ENCODE measurements at places on chromosomes 1 and 21.

- no peak for DNase-seq
Measured at GRCh38 chr21:34762786-34763185, 94.0 kb downstream of the CLIC6 start.

- peak; percentile 86 for DNase-seq
Measured at GRCh38 chr1:109980324-109981003, 4.1 kb upstream of the AHCYL1 start.

- no peak for DNase-seq
Measured at GRCh38 chr1:45033356-45033755, 21.3 kb downstream of the UROD start.

GRCh38 chr21:46135782-46136395, 19.5 kb downstream of the FTCD start:
- DNase-seq = no peak

DNA sequence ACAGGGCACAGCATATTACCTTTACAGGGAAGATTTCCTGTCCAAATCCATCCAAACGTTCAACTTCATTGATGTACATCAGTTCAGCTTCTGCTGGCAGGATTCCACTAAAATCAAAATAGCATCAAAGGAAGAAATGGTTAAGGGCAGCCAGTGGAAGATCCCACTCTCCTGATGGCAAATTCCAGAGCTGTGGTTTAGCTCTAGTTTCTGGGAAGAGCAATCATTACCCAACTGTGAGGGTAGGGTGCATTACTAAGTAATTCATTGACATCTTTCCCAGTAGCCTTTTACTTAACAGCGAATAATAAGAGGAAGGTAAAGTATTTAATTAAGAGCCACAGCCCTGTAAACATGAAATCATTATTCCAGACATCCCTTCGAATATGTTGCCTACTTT, 120.7 kb downstream of the SMYD2 start:
- DNase-seq = no peak

GRCh38 chr1:180923021-180923841, 10.5 kb downstream of the KIAA1614 start:
- DNase-seq = no peak

- DNase-seq = no peak
Measured at GRCh38 chr1:203931953-203932352, 70.6 kb downstream of the SNRPE start.

- DNase-seq = no peak
Measured at GRCh38 chr1:206799311-206799710, 27.0 kb upstream of the IL10 start.

DNA sequence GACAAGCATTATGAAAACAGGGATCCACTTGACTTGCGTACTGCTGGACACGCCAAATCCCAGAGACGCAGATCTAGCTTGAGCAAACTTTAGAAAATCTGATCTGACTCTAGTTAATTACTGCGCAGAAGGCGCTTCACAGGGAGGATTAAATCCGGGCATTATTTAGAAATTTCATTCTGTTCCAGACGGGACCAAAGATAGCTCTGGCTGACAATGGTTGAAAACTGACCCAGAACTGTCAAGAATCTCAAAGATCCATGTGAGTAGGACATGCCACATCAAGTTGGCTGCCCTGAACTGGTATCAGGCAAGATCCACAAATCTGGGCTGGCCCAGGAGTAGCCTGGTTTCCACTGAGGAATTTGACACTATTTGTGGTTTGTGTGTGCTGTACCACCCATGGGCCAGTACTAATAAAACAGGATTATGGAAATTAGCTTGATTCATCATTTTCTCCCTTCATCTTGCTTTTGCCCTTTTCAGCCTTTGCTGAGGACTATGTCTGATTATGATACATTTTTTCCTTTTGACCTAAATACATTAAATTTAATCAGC, 171.0 kb downstream of the VAV3 start:
- no peak for DNase-seq

DNA sequence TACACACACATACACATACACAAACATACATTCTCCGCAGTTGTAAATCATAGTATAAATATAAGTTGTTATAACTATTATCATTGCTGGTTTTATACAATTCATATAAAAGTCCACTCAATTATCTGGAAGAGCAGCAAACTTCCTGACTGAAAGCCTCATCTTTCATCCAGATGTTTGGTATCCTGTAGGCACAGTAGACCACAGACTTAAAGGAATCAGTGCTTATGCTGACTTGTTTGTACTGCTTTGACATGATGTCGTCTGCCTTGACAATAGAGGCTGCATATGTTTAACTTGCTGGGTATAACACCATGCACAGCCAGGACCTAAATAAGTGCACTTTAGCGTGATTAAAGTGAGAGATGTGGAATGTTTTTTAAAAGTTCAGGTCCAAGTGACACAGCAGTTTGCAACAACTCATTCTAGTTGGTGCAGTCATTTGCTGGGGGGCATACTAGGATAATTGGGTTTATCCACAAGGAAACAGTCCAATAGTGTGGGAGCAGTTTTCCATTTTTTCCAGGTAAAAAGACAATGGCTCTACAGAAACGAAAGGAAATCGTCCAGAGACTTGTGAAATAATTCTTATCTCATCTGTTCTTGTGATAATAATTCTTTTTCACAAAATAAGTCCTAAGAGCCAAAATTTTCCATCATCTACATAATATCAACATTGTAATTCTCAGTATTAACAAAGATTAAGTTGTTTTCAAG, 110.3 kb upstream of the TSPAN2 start:
- no peak for DNase-seq

GRCh38 chr1:232599178-232600041, 30.5 kb downstream of the SIPA1L2 start:
- peak; percentile 54 for DNase-seq

GRCh38 chr1:153540394-153541361, at the start of gene S100A5:
Gene S100A5, minus strand, starts transcription at chr1:153540934. Its CDS starts 743 bp downstream, at chr1:153540191.
- peak; percentile 14 for DNase-seq

DNA sequence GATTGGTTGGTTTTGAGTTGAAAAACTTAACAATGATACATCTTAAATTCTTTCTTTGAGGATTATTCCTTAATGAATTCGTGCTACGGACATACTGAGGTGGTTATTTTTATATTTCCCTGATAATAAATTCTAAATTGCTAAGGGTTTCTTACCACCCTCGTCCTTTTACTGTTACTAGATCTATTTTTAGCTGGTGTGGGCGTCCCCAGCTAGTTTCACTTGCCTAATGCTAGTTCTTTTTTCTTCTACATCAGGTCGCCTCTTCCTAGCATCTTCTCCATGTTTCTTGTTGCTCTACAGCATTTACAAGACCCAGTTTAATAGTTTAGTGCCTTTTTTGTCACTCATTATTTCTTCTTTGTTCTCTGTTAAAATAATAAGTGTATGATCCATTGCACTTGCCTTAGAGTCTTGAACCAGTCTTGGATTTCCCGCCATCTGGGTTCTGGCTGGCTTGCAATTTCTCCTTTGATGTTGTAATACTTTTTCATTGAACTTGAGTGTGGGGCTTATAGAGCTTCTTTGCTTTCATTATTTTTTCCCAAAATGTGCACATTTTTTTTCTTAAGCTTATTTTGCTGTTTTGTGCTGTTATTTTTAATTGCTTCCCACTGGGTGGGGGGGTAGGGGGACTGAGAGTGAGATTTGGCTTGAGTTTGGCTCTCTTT, 677 bp upstream of the HSD11B1 start:
- no peak for DNase-seq

DNA sequence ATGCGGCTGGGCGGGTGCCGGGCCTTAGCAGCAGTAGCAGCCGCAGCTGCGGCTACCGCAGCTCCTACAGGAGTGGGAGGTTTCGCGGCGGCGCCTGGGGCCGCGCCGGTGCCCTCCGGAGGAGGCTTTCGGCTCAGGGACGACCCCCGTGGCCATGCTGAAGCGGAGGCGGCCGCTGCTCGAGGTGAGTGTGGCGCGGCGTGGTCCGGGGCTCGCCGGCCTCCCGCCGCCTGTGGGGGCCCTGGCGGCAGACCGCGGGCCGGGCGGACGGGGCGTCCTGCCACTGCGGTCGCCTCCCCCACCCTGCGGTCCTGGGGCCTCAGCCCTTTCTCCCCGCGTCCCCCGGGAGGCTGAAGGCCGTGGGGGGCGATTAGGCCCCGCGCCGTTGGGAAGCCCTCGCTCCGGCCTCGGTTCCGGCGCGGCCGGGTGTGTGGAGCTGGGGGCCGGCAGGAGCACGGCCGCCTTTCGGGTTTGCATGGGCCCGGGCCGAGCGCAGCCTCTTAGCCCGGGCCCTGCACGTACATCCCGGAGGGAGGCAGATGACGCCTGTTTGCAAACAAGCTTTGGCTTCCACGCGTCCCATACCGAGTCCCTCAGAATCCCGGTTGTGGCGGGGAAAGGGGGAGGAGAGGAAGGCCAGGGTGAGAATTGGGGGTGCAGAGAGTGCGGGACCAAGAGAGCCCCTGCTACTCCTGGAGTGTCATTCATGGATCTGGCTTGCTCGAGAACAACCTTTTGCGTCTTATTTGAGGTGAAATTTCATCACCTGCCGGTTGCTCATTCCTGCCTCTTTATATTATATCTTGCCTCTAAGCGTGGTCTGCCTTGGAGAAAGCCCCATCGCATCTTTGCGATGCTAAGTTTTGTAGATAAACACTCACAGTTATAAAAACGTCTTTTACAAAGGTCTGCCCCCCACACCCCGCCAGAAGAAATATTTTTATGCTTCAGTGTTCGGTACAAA, 613 bp downstream of the ZFYVE9 start:
- peak; percentile 86 for DNase-seq

- no peak for DNase-seq
Measured at GRCh38 chr1:29162025-29162424, 19.7 kb downstream of the SRSF4 start.

DNA sequence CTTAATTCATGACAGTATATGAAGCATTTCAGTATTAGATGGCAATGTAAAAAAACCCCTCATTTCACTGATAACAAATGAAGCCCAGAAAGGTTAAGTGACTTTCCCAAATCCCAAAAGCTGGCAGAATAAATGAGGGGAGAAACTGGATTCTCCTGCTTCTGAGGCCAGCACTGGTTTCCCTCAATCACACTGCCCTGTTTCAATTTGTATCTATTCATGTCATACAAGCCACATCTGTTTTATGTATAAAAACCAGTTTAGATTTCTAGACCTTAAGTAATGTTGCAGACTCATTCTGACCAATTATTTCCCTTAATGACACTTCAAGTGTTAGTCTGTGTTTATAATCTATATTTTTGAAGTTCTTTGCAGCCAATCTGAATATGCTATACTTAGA, 16.8 kb downstream of the PLPPR4 start:
- DNase-seq = no peak

GRCh38 chr1:27000090-27000816, 6.8 kb downstream of the TRNP1 start:
- no peak for DNase-seq

DNA sequence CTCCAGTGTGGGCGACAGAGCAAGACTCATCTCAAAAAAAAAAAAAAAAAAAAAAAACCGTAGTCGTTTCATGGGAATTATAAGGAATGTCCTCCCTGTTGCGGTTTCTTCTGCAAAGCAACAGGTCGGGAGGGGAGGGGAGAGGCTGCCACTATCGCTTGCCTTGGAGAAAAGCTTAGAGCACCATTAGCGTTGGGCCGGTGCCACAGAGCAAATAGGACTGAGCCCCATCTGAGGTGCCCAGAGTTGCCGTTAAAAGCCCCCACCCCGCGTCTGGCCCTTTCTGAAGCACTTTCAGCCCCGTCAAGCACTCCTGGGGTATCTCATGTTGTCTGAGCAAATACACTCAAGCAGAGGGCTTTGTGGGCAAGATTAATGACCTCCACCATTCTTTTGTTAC, 2.2 kb downstream of the RIPPLY3 start:
- peak; percentile 58 for DNase-seq

GRCh38 chr1:194466706-194467105, 1280.3 kb upstream of the B3GALT2 start:
- DNase-seq = peak; percentile 12

- no peak for DNase-seq
Measured at GRCh38 chr1:246295340-246295739, 211.7 kb downstream of the SMYD3 start.

GRCh38 chr1:46134660-46135331, 2.4 kb upstream of the PIK3R3 start:
- DNase-seq = no peak

DNA sequence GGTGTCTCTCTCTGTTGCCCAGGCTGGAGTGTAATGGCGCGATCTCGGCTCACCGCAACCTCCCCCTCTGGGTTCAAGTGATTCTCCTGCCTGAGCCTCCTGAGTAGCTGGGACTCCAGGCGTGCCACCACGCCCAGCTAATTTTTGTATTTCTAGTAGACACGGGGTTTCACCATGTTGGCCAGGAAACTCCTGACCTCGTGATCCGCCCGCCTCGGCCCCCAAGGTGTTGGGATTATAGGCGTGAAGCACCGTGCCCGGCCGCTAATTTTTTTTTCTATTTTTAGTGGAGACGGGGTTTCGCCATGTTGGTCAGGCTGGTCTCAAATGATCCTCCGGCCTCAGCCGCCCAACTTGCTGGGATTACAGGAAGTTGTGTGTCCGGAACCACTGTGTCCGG, 597 bp downstream of the HORMAD1 start:
- no peak for DNase-seq

GRCh38 chr1:154998818-154999570, 3.6 kb upstream of the ZBTB7B start:
- DNase-seq = peak; percentile 80

DNA sequence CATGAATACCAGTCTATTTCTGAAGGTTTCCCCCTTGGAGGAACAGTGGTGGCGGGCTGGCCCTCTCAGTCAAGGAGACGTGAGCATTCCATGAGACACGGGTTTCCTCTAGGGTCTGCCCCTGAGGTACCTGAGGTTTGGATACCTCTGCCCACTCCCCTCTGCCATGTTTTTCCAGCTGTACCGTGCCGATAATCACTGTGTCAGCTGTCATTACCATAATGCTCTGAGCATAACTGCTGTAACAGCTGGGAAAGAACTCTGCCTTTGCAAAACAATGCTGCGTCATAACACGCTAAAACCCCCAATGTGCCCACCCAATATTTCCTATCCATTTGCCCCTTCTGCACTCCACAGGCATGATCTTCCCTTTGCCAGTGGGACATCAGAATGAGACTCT, 425.1 kb downstream of the KIF26B start:
- DNase-seq = no peak

GRCh38 chr1:54356680-54357147, 49.5 kb downstream of the SSBP3 start:
- DNase-seq = no peak

DNA sequence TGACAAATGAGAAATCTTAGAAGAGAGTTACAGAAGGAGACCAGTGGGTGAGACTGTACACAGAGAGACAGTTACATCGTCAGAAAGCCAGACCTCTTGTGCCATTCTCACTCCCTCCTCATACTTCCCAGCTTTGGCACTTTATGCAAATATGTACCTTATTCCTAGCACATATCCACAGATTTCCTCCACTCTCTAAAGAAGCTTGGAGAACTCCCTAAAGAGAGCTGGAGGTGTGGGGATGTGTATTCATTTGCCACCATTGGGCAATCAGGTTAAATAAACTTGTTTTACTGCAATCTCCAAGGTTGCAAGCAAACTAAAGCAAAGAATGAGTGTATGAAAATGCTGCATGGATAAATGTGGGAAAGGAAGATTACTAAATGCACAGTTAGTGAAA, 380.9 kb upstream of the PRMT6 start:
- DNase-seq = no peak

- no peak for DNase-seq
Measured at GRCh38 chr1:93501399-93501798, 53.5 kb downstream of the FNBP1L start.

Measured in DMS53 (cell line).